ENCODE measurements at places on chromosomes 12 and 14.

- DNase-seq = no peak
These were observed 494.5 kb downstream of the TMEM132D start for GRCh38 chr12:129409281-129409680.

- no peak for DNase-seq
These were observed 248.1 kb downstream of the APAF1 start for GRCh38 chr12:98893126-98893674.

DNA sequence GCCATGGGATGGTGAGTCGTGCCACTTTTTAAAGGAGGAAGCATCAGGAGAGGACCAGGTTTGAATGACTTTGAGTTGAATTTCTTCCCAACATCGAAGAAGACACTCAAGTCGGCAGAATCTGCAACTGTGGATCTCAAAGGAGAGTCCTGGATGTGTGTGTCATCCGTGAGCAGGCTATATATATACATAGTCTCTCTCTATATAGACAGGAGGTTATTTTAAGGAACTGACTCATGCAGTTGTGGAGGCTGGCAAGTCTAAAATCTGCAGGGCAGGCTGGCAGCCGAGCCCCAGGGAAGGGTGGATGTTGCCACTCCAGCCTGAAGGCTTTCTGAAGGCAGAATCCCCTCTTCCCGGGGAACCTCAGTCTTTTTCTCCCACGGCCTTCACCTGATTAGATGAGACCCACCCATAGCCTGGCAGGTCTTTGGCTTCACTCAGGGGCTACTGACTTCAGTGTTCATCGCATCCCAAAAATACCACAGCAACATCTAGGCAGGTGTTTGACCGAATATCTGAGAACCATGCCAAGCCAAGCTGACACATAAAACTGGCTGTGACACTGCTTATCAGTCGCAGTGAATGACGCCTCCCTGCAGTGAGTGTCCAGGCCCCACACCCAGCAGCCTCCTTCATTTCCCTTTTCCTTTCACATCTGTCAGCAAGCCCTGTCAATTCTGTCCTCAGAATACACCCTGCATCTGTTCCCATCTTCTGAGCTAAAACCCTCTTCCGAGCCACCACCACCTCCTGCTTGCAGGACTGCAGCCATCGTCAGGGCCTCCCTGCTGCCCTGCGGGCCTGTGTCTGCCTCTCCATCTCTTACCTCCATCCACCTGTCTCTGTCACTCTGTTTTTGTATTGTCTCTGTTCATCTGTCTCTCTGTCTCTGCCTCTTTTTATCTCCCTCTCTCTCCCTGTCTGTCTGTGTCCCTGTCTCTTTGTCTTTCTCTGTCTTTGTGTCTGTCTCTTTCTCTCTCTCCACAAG is 54.0 kb downstream of the ZNF664 start:
- DNase-seq = no peak

GRCh38 chr12:100445081-100445481 is 28.6 kb upstream of the NR1H4 start:
- DNase-seq = no peak

GRCh38 chr14:95044463-95045105 is 112.7 kb downstream of the DICER1 start:
- no peak for DNase-seq

GRCh38 chr12:50573271-50573670 is 68.5 kb downstream of the DIP2B start:
- DNase-seq = no peak

DNA sequence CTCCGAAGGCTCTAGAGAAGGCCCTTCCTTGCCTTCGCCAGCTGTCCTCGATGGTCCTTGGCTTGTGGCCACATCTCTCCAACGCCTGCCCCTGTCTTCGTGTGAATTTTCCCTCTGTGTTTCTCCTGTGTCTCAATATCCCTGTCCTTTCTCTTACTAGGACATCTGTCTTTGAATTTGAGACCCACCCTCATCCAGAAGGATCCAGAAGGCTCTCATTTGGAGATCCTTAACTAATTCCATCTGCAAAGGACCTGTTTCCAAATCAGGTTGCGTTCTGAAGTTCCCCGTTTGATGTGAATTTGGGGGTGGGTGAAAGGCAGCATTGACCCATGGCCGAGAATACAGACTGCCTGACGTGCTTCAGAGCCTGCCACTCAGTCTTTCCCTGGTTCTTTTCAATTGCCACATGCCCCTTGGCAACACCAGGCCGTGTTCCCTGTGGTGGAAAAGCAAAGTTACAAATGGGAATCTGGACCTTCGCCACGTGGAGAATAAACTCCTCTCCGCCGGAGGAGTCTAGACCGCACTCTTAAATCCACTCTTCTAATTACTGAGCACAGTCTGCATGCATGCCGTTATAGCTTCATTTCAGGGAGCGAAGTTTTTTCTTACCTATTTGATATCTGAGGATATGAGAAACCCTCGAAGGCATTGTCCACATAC is 158.8 kb downstream of the TMEM132C start:
- DNase-seq = no peak

- no peak for DNase-seq
These were observed 787 bp downstream of the ACAD10 start for GRCh38 chr12:111686574-111687105.

DNA sequence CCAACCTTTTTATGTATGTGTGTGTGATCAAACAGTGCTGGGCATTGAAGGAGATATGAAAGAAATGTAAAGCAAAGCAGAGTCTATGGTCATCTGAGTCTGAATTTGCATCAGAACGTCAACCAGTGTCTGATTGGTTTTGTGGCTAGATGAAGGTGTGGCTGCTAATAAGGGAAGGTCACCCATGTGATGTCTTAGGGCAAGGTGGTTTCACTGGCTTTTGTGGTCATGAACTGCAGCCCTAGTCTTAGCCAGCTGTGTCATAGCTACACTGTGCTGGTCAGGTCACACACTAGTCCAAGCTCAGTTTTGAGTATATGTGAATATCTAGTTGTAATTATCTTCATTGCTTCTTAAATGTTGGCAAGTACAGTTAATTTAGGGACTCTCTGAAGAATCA is 105.8 kb downstream of the TGFB3 start:
- DNase-seq = no peak

DNA sequence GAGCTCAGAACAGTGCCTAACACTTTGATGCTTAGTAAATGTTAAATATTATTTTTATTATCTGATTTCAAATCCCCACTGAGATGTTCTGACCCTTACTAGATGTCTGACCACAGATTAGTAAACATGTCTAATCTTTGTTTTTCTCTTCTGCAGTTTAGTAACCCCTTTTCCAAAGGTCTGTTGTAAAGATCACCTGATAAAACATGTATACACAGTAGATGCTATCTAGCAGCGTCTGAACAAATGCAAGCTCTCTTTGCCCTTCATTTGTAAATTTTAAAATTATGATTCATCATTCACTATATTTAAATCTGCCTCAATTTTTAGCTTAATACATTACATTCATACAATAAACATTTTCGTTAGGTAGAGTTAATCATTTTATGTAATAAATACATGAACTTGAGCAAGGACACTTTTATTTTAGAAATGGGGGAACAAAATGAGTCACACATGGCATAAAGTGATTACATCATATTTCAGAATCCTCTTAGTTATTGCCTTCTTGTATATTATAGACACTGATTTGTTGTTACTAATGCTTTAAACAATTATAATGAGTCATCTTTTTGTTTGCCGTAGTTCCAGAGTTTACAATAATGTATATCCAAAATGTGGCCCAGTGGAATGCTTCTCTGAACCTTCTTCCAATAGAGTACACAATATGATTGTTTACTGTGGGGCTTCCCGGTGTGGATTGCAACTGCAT is 1.7 kb upstream of the OR4K5 start:
- no peak for DNase-seq
